ENCODE measurements at places on chromosomes 11 and 22.

DNA sequence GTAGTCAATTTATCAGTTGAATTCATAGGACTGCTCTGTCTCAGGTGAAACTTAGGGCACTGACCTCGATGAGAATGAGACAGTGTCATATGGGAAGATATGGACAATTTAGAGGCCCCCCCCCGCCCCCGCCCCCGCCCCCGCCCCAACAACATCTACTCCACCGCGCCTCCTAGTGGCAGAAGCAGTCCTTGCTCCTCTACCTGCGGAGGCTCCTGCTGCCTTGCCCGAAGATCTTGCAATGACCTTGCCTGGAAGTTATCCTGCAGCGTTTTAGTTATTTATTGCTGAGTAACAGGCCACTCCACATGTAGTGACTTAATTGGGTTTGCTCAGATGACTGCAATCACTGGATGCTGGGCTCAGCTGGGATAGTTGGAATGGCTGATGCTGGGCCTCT is 15.2 kb downstream of the SERPINH1 start:
- DNase-seq: peak; percentile 32

DNA sequence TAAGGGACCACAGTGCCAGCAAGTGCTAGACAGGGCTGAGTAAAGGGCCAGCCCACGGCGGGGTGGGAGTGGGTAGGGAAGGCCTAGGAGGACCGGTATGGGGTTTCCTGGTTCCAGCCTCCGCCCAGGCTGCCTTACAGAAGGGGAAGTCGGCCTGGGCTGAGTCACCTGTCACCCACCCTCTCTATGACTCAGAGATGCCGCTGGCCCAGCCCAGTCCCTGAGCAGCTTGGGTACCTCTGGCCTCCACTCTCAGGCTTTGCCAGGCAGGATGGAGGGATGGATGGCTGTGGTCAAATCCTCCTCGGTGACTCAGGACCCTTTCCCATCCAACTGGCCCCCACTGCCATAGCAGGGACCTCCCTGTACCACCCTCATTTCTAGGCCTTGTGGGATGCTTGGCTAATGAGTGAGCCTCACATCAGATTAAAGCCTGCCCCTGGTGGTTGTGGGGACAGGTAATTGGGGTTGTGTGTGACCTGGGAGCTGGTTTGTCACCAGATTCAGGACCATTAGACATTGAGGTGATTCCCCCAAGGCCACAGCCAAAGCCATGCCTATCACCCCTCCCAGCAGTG is 13.9 kb downstream of the SLC35E4 start:
- DNase-seq: peak; percentile 65

DNA sequence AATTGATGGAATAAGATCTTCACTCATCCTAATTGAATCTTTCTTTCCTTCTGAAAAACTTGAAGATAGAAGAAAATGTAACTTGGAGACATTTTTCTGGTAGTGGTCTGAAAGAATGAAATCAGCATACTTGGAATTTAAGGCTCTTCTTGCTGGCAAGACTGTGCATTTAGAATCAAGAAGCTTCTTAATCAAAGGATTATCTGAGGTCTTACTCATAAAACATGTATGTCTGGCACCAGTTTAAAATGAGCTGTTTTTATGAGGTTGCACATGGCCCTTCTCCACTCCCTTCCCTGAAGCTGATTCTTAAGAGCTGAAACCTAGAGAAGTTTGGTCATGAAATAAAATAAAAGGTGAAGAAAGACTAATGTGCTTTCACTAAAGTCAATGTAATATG is 77.3 kb downstream of the ARHGEF12 start:
- DNase-seq: no peak

DNA sequence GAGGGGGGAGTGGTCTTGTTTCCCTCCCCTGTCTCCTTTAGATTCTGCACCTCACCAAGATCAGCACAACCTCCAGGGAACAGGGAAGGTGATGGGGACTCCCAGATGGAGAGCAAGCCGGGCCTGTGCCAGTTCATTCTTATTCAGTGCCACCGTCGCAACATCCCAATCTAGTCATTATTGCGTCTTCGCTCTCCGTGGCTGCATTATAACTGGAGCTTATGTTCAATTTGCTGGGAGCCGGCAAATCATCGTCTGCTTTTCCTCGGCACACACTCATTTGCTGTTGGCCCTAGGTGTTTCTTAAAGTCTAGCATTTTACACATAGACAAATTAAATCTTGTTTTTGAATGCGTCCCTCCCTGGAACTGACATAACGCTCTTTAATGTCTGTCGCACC is 1269.7 kb downstream of the BRD1 start:
- no peak for DNase-seq

GRCh38 chr11:121478895-121479697 is 26.3 kb upstream of the SORL1-AS1 start:
- DNase-seq: no peak

GRCh38 chr22:36049678-36049997 is 21.0 kb upstream of the RBFOX2 start:
- no peak for DNase-seq

DNA sequence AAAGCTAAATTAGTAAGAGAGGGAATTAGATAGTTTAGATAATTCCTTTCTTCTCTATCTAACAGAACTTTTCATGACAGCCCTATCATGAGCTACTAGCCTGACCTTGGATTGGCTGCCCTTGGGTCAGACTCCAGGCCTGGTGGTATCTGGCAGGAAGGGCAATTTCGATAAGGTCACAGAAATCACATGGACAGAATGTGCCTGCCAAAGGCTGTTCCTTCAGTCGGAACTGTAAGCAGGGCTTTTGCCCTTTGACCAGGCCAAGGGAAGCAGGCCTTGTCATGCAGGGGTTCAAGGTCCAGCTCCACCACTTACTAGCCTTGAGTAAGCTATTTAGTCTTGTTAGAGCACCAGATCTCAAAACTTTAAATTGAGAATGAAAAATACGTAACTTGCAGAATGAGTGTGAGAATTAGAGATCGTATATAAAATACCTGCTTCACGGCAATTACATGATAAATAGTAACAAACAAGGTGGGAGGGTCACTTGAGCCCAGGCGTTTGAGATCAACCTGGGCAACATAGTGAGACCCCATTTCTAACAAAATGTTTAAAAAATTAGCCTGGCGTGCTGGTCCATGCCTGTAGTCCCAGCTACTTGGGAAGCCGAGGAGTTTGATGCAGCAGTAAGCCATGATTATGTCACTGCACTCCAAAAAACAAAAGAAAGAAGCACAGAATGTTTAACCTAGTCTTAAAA is 60.8 kb upstream of the SC5D start:
- no peak for DNase-seq
